GM19239 (cell line): ENCODE measurements at places on chromosomes 1 and 21.
A peak's percentile ranks its signal among the peaks of the same experiment; 100 is the strongest.

DNA sequence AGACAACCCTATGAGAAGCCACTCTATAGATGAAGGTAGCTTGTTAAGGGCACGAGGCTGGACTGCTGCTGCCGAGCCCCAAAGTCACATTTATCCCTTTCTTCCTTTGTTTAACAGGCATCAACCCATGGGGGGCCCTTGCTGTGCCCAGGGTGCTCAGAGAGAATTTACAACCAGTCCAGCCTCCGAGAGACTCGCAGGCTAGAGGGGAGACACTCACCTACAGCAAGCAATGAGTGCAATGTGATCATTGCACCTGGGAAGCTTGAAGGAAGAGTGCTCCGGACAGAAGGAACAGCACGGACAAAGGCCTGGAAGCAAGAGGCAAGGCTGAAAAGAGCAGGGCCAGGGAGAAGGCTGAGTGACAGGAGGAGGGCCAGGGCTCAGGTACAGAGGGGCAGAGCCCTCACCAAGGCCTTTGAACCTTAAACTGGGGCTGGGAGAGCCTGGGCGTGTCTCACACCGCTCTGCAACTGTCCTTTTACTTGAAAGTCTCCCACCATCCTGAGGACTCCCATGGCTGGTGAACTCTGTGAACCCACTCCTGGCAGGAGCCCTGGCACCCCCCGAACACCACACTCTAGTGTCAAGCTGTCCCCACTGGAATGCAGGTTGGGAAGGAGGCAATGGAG, 27.3 kb downstream of the DMRTB1 start:
- DNase-seq: no peak

DNA sequence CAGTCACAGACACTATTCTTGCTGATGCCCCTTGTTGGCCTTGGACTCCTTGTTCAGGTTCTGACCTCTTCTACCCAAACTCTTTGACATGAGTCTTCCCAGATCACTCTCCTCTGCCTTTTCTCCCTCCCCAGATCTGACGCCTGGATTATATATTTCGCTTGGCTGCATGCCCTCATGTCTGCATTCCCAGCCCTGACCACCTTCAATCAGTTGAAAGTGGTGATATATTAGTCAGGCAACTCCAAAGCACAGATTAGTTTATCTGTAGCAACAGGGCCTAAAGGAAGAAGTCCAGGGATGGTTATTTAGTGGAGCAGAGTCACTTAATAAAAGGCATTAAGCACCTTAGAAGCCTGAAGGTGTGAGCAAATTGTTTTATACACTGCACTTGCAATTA, 110.0 kb upstream of the GUCA2B start:
- DNase-seq: no peak

- DNase-seq: no peak
These were observed 11.6 kb upstream of the CD34 start for GRCh38 chr1:207922554-207922953.

DNA sequence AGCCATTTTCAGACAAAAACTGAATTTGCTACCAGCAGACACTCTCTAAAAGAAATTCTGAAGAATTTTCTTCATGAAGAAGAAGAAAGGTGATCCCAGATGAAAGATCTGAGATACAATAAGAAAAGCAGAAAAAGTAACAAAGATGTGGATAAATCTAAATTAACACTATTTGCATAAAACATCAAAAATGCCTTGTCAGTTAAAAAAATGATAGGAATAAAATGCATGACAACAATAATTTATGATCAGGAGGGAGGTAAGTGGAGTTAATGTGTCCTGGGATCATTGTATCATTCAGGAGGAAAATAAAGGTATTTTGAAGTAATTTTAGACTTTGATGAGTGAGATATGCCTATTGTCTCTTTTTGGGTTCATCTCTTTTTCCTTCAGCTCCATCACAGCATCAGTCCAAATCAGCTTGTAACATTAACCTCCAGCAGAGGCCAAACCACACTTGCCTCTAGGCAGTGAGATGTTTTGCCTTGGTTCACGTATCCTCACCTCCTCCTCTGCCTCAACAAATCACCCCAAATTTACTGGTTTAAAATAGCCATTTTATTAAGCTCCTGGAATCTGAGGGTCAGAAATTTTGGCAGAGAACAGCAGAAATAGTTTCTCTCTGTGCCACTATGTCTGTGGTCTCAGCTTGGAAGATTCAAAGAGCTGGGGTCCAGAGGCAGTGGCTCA, 76.9 kb upstream of the HIVEP3 start:
- DNase-seq: no peak

- DNase-seq: peak; percentile 49
These were observed 10.4 kb downstream of the EMC1 start for GRCh38 chr1:19240673-19241538.

GRCh38 chr1:47444562-47445465, 7.0 kb downstream of the FOXD2 start:
- DNase-seq: no peak

DNA sequence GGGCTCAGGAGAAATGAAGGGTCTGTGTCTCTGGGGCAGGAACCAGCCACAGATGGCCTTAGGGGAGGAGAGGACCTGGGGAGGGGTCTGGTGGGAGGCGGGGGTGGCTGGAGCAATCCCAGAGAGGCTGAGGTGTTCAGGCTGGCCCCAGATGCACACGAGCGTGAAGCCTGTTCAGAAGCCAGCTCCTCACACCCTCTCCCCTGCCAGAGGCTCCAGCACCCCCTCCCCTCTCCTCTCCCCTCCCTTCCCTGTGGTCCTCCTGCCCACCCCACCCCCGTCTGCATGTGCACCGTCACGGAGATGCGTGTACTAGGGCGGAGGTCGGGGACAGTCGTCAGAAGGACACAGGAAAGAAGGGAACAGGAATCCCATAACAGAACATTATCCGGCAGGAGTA, 115.0 kb upstream of the COL6A1 start:
- DNase-seq: no peak

GRCh38 chr1:23436520-23437354, 12.2 kb upstream of the TCEA3 start:
- DNase-seq: no peak

DNA sequence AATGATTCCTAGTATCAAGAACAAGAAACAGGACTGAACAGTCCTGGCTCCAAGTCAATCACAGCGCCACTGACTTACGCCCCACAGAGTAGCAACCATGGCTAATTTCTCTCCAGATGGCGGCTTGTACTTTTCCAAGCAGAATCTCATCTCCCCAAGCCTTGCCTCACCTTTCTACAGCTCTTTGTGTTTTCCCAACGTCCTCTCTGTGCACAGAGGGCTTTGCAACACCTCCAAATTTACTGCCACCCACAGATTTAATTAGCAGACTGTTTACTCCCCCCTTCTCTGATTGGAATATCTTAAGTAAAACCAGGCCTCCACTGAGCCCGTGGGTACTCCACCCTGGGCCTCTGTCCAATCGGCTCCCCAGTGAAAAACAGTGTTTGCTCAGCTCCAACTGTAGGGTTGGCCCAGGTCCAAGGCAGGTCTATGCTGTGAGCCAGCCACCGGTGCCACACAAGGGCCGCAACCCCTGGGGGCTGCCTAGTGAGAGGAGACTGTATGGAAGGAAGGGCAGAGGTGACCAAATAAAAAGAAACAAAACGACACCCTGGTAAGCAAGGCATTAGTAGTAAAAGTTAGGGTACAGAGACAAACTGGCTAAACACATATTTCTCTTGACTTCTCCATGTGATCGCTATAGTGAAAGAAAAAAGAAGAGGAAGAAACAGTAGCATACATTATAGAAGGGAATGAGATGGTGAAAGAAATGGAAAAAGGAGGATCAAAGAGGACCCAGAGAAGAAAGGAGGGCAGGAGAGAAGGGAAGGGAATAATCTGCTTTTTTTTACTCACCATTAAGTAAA, 128.4 kb upstream of the SOD1 start:
- DNase-seq: no peak

GRCh38 chr1:180000575-180000974, 46.0 kb downstream of the CEP350 start:
- DNase-seq: no peak

DNA sequence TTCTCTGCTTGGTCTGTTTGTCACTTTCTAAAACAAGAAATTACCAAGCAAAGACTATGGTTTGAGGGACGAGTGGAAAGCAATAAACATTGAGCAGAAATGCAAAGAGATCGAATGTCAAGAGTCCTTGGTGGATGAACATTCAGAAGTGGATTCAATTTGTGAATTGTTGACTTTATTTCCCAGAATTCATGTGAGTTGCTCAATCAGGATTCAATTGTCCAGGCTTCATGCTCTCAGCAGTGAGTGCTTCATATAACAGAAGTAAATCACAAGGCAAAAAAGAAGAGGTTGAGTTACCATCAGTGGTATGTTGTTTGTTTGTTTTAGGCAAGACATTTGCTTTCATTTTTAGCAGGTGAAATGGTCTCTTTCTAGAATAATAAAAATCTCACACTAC, 31.9 kb downstream of the NGF start:
- no peak for DNase-seq

- DNase-seq: no peak
These were observed 324.9 kb upstream of the SNX7 start for GRCh38 chr1:98336472-98337083.

DNA sequence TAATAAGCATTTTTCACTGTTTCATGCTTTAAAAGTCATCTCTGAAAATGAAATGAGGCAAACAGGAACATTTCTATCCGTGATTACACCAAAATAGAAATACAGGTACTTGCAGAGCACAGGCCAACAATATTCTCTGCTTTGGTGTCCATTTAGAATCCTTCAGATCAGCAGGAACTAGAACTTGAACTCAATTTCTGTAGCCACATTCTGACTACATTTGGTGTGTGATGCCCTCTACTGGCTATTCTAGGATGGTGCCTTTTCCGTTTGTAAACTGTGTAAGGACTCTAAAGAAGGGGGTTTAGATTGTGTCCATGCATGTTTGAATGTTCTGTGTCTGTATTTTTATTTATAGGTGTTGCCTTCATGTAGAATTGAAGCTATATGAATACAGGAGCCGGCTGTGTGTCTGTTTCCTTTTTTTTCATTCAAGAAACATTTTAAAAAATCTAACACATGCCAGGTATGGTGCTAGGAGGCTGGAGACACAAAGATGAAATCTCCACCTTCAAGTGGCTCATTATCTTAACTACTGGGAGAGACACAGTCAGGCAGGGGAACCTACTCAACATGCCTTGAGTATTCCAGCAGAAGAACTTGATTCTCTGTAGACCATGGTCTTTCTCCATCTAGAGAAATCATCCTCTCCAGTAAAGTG, 7.6 kb upstream of the ZNF326 start:
- DNase-seq: peak; percentile 69

DNA sequence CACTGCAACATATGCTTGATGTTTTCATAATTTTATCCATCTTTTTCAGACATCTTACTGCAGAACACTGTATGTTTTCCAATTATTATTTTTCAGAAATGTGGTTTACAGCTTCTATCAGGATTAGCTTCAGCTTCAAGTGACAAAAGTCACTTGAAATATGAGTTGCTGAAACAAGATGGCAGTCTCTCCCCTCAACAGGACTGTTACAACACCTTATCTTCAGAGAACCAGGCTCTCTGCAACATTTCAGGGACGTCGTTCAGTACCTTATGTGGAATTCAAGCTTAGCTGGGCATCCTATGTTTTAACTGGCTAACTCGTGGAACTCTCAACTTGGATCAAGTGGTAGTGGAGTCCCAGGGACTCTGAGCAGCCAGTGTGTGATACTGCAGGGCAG, 2.0 kb upstream of the UBE2G2 start:
- DNase-seq: no peak
